ENCODE measurements at places on chromosomes 11 and 22.
A peak's percentile ranks its signal among the peaks of the same experiment; 100 is the strongest.

- DNase-seq, result no peak
These were observed 221.2 kb downstream of the MN1 start for GRCh38 chr22:27580311-27580897.

- no peak for DNase-seq
These were observed 89.1 kb downstream of the MTMR3 start for GRCh38 chr22:29972121-29972520.

DNA sequence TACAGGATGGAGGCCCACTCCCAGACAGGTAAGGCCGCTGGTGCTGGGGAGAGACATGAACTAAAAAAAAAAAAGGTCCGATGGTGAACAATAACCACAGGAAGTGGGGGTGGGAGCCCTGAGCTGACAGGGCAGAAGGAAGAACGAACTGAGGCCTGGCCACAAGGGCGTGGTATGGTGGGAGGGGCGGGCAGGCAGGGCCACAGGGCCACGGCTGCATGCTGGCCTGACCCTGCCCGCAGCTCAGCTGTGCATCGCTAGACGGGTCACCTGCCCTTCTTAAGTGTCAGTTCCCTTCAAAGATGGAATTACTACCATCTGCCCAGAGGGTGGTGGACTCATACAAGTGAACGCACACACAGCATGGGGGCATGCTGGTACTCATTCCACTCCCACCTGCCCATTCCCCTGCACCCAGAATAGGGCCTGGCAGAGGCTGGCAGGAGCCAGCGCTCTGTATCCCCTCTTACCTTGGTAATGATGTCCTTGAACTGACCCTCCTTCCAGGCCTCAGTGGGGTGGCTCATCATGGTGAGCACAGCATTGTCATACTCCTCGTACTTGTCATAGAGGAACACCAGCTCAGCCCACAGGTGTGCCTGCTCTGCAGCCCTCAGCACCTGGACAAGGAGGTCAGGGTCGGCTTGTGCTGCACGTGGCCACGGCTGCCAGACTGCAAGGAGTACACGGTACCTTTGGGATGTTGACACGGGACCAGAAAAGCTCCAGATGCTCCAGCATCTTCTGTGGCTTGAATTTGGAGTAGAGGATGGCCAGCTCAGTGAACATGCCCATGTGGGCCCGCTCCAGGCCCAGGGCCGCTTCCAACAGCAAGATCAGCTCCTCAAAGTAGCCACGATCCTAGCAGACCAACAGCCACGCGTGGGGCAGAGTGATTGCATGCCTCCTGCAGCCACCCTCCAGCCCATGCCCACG lies 17.5 kb upstream of the SLC25A1 start:
- no peak for DNase-seq

- DNase-seq, result no peak
These were observed 43.3 kb downstream of the RAB38 start for GRCh38 chr11:88131764-88132470.

- DNase-seq, result no peak
These were observed 77.7 kb upstream of the FAM181B start for GRCh38 chr11:82811369-82811768.

DNA sequence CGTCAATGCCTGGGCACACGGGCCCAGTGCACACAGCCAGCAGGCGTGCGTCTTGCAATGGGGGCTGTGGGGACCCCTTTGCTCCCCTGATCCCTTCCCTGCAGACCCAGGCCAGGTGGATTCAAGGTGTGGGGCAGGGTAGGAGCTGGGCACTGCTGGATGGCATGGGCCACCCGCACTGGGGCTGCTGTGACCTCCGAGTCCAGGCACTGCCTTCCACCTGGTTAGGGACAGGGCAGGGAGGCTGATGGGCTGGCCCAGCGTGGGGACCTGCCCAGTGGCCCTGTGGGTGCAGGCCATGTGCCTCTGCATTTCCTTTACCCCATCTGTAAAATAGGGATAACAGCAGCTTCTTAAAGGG lies 22.9 kb downstream of the KCNQ1 start:
- no peak for DNase-seq

DNA sequence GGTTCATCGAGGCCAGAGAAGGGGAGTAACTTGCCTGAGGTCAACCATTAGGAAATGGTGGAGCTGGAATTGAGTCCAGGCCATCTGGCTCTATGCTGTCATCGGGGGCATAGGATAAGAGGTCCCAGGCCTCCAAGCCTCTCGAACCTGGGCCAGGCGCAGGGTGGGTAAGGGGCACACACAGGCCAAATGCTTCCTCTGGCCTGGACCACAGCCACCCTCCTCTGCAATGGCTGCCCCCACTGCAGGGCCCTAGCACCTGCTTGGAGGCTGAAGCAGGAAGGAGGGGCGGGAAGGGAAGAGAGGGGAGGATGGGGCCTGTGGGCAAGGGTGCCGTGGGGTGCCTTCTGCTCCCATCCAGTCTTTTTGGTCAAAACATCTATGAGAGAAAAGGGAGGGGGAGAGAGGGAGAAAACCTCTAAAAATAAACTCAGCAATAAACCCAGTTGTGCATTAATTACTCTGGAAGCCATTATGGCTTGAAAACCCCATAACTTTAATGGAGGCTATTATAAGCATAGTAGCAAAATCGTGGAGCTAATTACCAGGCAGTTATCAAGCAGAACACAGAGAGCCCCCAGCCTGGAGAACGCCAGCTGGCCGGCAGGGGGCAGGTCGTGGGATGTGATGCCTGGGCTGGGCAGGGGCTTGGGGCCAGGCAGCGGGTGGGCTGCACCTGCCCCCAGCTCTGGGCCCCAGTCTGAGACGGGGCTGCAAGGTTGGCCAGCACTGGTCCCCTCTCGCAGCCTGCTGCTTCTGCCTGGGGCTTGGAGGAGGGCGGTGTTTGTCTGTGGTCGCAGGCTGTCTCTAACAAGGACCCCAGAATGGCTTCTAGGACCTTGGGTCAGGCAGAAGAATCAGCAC lies 21.1 kb downstream of the B3GAT1 start:
- peak; percentile 39 for DNase-seq
